ENCODE measurements at places on chromosomes 5 and 9. TPM values are rescaled to one million over a fixed set of nuclear protein-coding genes. Genes with fewer than 3 reads are reported as not detected.

HARS1 gene
- 80.0 TPM for total RNA-seq

PCDHGB3 gene
- total RNA-seq: 3.0 TPM

DOLK gene
- 9.8 TPM for total RNA-seq

PRDM9 gene
- total RNA-seq: not detected

CTNND2 gene
- 0.76 TPM for total RNA-seq

NKD2 gene
- total RNA-seq: 2.7 TPM

DIPK1B gene
- total RNA-seq: 13.5 TPM

DIMT1 gene
- 13.4 TPM for total RNA-seq

MROH2B gene
- not detected for total RNA-seq

CTXN3 gene
- not detected for total RNA-seq

DAP gene
- 41.6 TPM for total RNA-seq

ACER2 gene
- total RNA-seq: 16.1 TPM

FBP2 gene
- not detected for total RNA-seq

REEP2 gene
- total RNA-seq: 2.2 TPM

CYSRT1 gene
- 40.2 TPM for total RNA-seq

TRPM3 gene
- not detected for total RNA-seq

Data from lower leg skin (tissue), 4 donors.